ENCODE measurements at places on chromosomes 13 and 19.

DNA sequence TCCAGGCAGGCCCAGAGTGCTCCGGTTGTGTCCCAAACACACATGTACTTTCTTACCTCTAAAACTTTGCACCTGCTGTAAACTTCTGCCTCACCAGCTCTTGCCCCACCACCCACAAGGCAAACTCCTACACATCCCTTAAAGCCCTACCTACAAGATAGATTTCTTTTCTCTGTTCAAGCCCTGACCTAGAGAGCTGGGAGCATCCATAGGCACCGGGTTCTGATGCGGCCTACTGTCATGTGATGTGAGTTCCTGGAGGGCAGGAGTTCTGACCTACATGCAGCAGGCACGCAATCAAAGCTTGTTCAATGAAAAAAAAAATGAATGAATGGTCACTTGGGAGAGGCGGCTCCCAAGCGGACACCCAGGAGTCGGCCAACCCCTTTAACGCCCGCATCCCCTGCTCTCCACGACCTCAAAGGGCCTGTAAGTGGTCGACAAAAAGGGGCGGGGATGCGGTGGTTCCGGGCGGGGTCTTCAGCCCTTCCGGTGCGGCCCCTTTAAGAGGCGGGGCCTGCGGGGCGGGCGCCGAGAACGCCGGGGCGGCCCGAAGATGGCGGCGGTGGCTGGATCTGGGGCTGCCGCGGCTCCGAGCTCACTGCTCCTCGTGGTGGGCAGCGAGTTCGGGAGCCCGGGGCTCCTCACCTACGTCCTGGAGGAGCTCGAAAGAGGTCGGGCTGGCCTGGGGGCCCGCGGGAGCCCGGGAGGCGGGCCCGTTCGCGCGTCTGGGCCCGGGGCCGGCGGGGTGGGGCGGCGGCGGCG, at the start of gene MAP1S:
MAP1S (plus strand) TSS at position 534 of the 765 bp plus-strand sequence; CDS start at position 557, 23 bp downstream.
- peak; percentile 54 for DNase-seq

- DNase-seq = no peak
Observed at GRCh38 chr13:26019881-26020870, 31.6 kb downstream of the SHISA2 start.

- no peak for DNase-seq
Observed at GRCh38 chr13:77533875-77534788, 1.4 kb upstream of the SCEL start.

- DNase-seq = no peak
Observed at GRCh38 chr19:2594319-2594718, 108.2 kb downstream of the GNG7 start.

DNA sequence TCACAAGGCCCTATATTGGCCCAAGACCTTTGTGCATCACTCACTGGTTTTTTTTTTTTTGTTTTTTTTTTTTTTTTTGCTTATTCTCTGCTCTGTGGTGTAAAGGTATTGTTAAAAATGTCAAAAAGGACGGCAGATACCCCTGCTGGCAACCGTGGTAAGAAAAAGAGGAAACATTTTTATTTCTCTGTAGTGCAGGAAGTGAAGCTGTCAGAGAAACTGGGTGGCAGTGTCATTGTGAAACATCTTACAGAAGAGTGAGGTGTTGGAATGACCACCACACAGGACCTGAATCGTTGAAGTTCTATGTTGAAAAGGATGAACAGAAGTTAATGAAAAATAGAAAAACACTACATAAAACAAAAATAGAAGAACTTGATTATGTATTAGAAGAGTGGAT, 346.4 kb downstream of the FGF9 start:
- DNase-seq = no peak

GRCh38 chr19:14510311-14511228, 7.6 kb downstream of the DNAJB1 start:
- DNase-seq = no peak

- no peak for DNase-seq
Observed at GRCh38 chr13:51371768-51372399, 32.4 kb downstream of the SERPINE3 start.

DNA sequence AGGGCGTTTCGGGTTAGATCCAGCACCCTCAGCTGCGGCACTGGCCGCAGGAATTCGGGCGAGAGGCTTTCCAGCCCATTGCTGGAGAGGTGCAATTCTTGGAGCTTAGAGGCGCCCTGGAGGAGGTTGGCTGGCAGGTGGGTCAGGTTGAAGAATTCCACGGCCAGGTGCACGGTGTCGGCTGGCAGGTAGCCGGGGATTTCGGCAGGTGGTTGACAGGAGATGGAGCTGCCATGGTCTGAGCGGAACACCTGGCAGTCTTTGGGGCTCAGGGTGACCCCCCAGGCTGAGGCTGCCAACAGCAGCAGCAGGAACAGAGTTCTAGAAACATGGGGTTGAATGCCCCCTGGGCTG, 1.3 kb downstream of the LRG1 start:
- no peak for DNase-seq

DNA sequence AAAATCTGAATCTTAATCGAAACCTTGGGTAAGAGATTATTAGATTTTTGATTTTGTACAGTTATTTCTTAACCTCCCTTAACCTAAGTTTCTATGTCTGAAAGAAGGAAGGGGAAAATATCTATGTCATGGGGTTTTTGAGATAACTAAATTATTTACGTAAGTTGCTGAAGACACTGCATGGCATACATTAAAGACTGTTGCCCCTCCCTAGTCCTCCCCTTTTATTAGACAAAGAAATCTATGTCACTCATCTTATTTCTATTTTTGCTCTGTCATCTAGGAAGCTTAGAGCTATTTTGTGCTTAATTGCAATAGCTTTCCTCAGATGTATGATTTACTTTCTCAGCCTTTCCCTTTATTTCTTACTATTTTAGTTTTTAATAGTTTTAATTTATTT, 15.0 kb downstream of the COG6 start:
- DNase-seq = no peak

DNA sequence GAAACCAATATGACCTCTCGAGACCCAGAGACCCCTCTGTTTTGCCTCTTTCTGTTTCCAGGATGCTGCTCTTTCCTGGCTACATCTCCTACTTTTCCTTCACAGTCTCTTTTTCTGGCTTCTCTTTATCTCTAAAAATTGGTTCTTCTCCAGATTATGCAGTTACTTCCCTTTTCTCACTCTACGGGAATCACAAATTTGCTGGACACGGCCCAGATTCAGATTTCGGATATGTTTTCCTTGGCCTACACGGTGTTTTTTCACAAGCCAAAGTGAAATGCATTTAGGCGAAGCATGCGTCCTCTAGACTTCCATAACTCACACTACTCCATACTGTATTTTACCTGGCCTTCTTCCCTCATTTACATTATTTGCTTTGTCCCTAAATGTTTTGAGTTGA, 214.7 kb upstream of the MIR17HG start:
- DNase-seq = no peak

DNA sequence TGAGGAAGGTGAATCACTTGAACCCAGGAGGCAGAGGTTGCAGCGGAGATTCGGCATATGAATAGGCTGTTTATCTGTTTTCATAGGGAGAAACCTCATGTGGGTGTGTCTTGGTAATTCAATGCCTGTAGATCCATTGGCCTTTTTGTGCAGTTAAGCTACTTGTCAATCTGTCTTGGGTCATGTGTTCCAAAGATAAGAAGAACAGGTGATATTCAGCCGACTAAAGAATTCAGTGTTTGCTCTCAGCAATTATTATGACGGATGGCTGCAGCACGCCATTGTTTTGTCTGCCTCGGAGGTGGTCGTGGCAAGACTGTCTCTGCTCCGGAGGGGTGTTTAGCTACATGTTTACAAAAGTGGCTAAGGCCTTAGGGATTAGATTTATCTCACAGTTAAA, 573.0 kb upstream of the PCDH9 start:
- no peak for DNase-seq

GRCh38 chr13:113646376-113646775, 11.6 kb downstream of the ATP4B start:
- DNase-seq = no peak

DNA sequence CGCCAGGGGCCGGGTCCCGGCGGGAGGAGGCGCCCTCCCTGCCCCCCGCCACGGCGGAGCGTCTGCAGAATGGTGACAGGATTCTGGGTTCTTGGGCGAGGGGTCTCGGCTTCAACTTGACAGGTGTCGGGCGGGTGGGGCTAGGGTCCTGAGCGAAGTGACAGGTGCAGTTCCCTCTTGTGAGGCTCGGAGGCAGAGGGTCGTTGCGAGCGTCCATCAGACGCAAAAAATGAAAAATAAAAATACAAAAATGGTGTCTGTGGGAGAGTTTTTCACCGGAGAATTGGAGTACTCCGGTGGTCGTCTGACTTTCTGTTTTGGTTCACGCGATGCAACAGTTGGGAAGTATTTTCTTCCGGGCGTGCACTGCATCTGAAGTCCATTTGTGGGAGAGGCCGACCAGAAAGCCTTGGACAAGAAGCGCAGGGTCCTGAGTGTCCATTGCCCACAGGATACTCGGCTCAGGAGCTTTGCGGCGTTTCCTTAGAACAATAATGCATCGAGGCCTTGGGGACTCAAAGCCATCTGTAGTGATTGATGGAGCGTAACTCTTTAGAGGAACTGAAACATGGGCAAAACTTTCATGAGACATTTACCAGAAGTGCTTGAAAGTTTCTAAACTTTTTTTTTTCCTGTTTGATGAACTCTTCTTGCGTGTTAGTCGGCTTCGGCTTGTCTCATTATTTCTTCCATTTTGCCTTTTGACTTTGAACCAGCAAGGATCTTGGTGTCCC, 759 bp downstream of the RB1 start:
- DNase-seq = no peak

DNA sequence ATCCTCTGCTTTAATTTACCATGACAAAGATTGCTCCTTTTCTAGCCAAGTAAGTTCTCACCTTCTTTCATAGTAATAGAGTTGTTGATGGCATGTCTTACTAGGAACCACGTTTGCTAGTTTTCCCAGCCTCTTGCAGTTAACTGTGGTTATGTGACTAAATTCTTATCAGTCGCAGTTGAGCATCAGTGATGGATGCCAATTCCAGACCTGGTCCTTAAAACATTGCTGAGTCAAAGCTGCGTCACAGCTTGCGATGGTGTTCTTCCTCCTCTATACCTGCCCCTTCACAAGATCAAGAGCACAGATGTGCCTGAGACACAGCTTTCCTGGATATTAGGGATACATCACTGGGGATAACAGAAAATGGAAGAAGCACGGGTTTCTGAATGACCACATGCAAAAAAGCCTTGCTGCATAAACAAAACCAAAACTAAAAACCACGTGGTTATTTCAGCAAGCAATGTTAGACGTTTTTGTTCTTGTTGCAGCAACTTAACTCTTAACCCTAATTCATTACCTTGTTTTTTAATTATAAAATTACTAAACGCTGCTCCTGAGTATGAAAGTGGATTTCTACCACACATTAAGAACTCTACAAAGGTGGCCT, 97.6 kb upstream of the DACH1 start:
- no peak for DNase-seq

- peak; percentile 90 for DNase-seq
Observed at GRCh38 chr19:39406656-39407409, at the start of gene ZFP36. Gene ZFP36, plus strand, starts transcription at chr19:39406847. Its CDS starts 58 bp downstream, at chr19:39406905.

GRCh38 chr19:18412610-18413239, 6.5 kb upstream of the SSBP4 start:
- DNase-seq = no peak

DNA sequence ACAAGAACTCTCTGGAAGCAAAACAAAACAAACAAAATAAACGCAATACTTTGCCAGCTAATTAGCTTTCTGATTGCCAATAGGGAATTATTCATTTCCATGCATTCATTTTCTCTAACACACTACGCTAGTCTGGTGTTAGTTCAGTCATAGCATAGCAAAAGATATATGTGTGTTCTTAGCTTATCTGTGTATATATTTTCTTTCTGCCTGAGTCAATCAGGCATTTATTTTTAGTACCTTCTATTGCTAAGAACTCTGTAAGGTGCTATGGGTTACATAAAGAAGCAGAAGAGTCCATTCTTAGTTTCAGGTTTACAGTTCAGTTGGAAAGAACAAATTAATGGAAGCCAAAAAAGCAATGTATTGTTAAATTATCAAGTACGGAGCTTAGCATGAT, 490.9 kb downstream of the KLF5 start:
- DNase-seq = no peak

GRCh38 chr19:30685426-30686000, 313.3 kb downstream of the ZNF536 start:
- no peak for DNase-seq

DNA sequence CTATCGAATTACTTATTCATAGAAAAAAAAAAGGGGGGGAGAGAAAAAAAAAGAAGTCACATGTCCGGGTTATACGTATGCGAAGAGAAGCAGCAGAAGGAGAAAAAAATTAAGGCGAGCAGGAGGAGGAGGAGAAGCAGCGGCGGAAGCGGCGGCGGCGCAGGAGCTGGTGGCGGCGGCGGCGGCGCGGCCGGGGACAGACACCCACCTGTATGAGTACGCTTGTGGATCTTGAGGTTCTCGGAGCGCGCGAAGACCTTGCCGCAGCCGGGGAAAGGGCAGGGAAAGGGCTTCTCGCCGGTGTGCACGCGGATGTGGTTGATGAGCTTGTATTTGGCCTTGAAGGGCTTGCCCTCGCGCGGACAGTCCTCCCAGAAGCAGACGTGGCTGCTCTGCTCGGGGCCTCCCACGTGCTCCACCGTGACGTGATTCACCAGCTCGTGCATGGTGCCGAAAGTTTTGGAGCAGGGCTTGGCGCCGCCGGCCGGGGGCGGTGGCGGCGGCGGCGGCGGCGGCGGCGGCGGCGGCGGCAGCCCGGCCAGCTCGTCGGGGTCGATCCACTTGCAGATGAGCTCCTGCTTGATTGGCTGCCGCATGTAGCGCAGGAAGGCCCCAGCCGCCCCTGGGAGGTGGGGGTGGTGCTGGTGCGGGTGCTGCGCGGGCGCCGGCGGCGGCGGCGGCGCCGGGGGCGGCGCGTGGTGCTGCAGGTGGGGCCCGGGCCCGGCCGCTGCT, 1.5 kb downstream of the ZIC5 start:
- no peak for DNase-seq

DNA sequence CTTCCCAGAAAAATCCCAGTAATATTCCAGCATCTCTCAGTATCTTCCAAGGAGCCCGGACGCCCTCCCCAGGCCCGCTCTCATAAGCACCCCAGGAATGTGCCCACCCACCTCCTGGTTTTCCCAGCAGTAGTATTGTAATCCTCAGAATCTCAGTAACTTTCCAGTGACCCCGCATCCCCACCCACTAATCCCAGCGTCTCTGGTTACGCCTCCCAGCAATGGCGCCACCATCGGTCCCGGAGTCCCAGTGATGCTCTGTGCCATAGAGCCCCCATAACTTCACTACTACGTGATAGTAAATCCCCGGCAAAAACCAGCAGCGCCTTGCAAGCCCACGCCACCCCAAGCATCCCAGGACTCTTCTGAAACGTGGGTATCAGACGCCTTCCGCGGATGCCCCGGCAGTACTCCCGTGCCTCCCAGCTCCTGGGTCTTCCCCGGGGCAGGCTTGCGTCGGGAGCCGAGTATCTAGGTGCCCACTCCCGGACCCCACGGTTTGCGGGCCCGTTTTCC, 928 bp upstream of the PNPLA6 start:
- DNase-seq = peak; percentile 24

GRCh38 chr19:18311502-18312091, 11.3 kb downstream of the LSM4 start:
- no peak for DNase-seq

- DNase-seq = no peak
Observed at GRCh38 chr19:9306443-9306842, 3.2 kb downstream of the ZNF699 start.
